Activated T-cell treated with anti-CD3 and anti-CD28 coated beads, Interleukin-2, amount 50 U/mL, for 48 hours (primary cell): ENCODE measurements at places on chromosomes 16 and 17.

GRCh38 chr17:73541111-73541510, 103.1 kb downstream of the SDK2 start:
- DNase-seq, result no peak

DNA sequence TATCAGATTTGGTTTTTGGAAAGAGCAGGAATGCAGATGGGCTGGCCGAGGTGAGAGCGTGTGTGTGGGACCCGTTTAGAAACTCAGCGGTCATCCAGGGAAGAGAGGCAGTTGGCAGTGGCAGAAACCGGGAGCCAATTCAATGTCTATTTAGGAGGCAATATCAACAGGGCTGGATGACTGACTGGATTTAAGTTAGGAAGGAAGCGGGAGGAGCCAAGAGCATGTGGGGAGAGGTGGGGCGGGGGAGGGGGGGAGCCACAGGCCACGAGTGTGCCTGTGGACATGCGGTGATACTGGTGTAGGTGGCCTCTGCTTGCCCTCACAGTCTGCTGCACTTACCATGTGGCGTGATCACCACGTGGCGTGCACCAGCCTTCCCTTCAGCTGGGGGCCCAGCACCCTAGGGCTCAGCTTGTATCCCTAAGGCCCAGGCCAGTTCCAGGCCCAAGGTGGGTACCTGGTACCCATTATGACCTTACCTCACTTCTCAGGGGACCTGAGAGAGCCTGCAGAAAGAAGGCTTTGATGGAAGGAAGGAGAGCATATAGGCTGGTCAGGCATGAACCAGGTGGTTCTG, 10.8 kb upstream of the TPPP3 start:
- no peak for DNase-seq

DNA sequence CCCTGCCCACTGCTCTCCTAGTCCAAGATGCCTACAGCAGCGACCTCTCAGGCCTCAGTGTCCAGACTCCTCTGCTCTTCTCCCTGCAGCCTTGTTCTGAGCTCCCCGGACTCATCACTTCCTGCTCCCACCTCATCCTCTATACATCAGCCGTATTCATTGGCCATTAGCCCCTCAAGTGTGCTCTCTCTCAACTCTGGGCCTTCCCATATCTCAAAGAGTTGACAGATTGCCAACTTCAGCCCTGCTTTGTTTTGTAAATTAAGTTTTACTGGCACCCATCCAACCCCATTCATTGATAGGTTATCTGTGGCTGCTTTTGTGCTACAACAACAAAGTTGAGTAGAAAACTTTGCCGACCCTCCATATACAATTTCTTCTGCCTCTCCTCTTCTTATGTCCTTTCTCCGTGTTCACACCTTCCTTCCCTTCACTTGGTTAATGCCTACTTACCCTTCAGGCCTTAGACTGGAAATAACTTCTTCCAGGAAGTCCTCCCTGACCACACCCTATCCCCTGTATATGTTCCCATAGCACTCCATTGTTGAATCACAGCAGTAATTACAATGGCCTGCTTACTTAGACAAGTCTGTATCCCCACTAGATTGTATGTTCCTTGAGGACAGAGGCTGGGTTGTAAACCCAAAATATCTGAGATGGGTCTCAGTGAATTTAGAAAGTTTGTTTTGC, 63.4 kb upstream of the TANC2 start:
- DNase-seq, result no peak

- DNase-seq, result no peak
Measured at GRCh38 chr16:86296256-86296655, 214.1 kb upstream of the FOXF1 start.

DNA sequence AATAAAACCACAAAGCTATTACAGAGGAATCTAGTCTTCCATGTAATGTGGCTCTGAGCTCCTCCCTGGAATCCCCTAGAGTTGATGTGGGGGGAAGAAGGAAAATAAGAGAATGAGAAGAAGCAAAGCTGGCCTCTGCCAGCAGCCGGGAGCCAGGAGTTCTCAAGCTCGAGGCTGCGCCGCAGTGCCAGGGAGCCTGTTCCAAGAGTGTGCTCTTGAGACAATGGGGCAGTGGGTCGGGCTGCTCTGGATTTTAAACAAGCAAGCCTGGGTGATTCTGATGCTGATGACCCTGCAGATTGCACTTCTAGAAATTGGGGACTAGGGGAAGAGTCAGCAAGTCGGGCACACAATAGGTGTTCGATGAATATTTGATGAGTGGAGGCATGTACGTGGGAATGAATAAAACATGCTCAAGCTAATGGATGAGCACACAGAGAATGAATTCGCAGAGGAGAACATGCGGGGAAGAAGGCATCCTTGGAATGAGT, 119.9 kb downstream of the CMIP start:
- DNase-seq, result no peak

GRCh38 chr17:75428543-75429469, 23.3 kb upstream of the GRB2 start:
- DNase-seq, result no peak
